ENCODE measurements at places on chromosomes 6 and 20. TPM values are rescaled to one million over a fixed set of nuclear protein-coding genes. Genes with fewer than 3 reads are reported as not detected.
A peak's percentile ranks its signal among the peaks of the same experiment; 100 is the strongest.

Gene SLC25A27
- total RNA-seq = 49.0 TPM

Gene PTPRK
- 86.3 TPM for total RNA-seq

Gene TSPO2
- total RNA-seq = not detected

Gene MOCS1
- 7.2 TPM for total RNA-seq

Gene PKHD1
- 0.18 TPM for total RNA-seq

Gene YTHDF1
- total RNA-seq = 18.8 TPM

Gene FAM209B
- not detected for total RNA-seq

Gene PROKR2
- 0.45 TPM for total RNA-seq

Gene PDYN
- total RNA-seq = 0.45 TPM

Gene TP53TG5
- total RNA-seq = not detected

DNA sequence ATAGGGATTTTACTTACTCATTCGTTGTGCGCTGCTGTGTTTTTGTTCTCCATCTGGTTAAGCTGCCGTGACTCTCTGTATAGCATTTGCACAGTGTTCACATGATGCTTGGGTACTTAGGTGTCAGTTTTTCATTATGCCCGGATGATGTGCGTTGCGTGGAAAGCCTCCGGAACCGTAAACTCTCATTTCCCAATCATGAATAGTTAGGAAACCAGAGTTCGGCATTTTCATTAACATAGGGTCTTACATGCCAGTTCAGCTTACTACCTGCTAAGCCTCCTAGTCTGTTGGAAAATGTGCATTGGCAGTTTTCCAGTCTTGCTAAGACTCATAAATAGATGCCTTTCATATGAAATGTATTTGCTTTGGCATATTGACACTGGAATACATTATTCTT is 483.4 kb upstream of the FLRT3 start:
- DNase-seq = no peak

DNA sequence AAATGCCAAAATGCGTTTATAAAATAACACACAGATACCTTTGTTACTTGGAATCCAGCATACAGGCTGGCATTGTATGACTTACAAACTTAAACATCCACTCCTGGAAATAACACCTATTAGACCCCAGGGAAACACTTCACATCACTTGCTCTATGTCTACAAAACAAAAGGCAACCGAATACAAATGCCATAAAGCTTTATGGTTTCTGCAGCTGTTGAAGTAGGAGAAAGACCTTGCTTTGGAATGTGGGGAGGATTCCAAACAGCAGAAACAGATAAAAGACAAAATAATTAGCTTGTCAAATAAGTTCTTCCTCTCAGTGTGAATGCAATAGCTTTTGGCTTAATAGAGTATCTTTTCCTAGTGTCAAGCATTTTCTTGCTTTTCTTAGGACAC is 9.8 kb upstream of the AMD1 start:
- DNase-seq = no peak

- no peak for DNase-seq
Measured at GRCh38 chr6:71529769-71530168, 241.2 kb downstream of the OGFRL1 start.

GRCh38 chr20:21808863-21809664 is 103.6 kb downstream of the PAX1 start:
- no peak for DNase-seq

GRCh38 chr20:34375977-34376430 is 12.9 kb downstream of the ITCH start:
- DNase-seq = no peak

- DNase-seq = no peak
Measured at GRCh38 chr20:16462711-16463110, 110.5 kb downstream of the KIF16B start.

DNA sequence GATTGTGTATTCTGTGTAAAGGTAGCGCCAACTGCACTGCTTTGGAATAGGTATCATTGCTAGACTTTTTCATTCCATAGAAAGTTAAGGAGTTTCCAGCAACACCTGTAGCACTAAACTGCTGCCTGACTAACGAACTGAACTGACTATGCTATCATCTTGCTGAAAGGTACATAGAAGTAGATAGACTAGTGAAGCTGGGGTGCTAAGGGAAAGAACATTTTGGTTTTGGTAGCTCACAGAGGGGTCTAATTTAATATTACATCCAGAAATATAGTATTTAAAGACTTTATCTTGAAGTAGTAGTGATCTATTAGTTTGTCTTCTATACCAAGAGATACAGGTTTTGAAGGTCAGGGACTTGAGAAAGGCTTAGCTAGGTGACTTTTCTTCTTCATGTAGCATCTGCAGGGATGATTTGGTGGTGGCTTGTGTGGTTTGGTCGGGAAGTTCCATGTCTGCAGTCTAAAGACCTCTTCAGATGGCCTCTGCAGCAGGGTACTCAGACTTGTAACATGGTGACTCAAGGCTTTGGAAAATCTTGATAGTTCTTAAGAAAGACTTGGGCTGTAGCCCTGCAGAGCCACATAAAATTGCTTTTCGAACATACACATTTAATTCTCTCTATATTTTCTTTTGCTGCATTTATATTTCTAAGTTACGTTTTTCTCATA is 10.2 kb downstream of the SENP6 start:
- no peak for DNase-seq

DNA sequence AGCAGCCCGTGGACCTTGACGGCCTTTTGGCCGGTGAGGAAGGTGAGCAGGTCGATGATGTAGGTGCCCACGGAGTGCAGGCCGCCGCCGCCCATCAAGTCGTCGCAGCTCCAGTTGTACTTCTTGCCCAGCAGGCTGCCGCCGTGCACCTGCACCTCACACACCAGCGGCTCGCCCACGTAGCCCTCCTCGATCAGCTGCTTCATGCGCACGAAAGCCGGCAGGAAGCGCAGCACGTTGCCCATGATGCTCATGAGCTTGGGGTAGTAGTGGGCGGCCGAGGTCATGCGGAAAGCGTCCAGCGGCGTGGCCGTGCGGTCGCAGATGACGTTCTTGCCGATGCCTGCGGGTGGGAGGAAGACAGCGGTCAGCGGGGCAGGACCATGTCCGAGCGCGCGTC is 37.0 kb upstream of the TBC1D7 start:
- no peak for DNase-seq

DNA sequence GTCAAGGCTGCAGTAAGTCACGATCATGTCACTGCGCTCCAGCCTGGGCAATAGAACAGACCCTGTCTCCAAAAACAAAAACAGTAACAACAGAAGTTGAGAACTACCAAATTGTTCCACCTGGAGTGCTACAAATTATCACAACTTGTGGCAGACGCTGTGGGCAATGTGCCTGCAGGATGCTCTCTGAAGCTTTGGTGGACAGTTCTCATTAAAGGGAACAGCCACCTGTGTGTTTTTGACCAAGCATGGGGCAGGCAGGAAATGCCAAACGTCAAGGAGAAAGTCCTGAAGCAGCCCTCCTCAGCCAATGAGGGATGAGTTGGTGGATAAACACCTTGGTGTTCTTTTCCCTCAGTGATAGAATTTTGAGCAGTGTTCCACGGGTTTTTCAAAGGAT is 15.8 kb downstream of the COX4I2 start:
- peak; percentile 63 for DNase-seq

DNA sequence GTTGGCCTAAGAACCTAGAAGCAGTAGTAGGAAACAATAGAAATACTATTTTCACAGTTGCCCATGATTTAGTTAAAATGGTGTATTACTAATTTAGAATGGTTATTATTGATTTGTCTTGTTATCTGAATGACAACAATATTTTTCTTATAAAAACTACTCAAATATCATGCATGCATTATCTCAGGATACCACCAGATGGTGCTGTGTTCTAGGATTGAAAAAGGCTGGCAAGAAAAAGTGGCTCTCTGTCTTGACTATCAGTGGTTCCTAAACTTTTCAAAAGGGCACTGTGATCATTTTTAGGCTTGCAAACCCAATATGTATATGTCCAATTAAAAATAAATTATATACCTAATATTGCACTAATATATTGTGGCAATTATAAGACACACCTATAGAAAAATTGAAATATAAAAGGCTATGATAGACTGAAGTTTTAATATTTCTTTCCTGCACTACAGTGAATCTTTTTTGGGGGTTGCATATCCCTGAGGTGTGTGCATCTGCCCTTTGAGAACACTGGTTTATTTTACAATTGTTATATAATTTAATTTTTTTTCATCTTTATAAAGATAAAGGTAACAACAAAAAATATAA is 131.7 kb upstream of the MLIP start:
- DNase-seq = peak; percentile 14

- no peak for DNase-seq
Measured at GRCh38 chr6:26578741-26579140, 18.0 kb upstream of the ABT1 start.

DNA sequence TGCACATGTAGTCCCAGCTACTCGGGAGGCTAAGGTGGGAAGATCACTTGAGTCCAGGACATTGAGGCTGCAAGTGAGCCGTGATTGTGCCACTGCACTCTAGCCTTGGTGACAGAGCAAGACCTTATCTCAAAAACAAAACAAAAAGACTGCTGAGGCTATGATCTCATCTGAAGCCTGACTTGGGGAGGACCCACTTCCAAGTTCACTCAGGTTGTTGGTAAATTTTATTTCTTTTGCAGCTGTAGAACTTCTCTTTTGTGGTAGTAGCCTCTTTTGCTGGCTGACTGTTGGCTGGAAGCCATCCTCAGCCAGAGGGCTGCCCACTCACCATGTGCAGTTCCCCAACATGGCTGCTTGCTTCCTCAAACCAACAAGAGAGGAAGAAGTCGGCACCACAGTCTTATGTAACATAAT is 36.8 kb upstream of the ME1 start:
- DNase-seq = no peak

GRCh38 chr6:157892363-157892877 is 69.4 kb downstream of the SNX9 start:
- DNase-seq = no peak

DNA sequence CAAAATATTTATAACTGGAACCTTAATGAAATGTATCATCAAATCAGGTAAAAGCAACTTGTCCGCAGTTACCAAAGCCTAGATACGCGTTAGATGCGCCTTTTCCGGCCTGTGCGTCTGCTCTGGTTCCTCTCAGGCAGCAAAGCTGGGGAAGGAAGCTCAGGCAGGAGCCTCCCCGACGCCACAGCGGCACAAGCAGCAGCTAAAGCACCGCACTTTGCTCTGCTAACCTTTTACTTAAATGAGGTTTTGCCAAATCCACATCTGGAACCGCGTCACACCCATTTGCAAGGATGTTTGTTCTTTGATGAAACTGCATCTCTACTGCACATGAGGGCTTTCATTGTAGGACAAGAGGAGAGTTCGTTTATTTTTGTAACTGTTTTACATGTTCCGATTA is 36.8 kb downstream of the THBS2 start:
- no peak for DNase-seq

DNA sequence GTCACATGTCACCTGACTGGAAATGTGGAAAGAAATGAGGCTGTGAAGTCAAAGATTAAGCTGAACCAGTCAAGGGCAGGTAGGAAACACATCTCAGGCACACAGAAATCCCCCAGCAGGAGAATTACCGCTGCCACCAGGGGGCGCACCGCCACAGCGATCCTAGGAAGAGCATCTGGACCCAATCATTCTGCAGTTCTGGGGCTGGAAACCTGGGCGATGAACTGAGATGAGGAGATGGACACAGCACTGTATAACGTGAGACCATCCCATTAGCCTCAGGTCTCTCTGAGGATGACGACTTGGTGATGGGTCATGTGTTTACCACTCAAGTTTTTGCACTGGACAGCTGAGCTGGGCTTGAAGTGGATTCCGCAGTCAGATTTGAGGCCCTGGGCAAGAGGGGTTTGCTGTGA is 6.5 kb upstream of the SLC24A3 start:
- DNase-seq = no peak

All from cerebellum (tissue), 4 donors.